LHCN-M2 (cell line): ENCODE measurements at places on chromosomes 6 and 20. TPM values are rescaled to one million over a fixed set of nuclear protein-coding genes. Genes with fewer than 3 reads are reported as not detected.

- no peak for DNase-seq
Measured at GRCh38 chr6:55774286-55775028, 100.9 kb downstream of the BMP5 start.

The SRMS gene
- not detected in 2 replicates for total RNA-seq

- DNase-seq: no peak
Measured at GRCh38 chr6:169746556-169746955, 4.8 kb downstream of the DYNLT2 start.

The RIMS1 gene
- total RNA-seq: 1.9 and 2.2 TPM in 2 replicates

The TP53TG5 gene
- total RNA-seq: not detected in 2 replicates

DNA sequence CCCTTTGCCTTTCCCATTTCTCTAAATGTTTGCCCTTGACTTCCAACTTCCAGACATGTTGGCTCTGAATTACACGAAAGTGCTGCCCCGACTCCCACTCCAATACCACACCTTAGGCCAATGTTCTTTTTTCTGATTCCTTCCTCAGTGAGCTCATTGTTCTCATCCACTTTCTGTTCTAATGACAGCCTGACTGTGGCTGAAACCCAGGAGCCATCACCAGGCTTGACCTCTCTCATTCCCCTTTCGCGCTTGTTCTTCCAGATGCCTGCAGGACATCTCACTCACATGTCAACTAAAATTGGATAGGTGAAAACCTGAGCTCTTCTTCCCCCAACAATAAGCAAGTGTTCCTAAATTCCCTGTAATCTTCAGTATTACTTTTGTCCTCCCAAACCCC lies 40.4 kb downstream of the PTPRK start:
- DNase-seq: no peak

DNA sequence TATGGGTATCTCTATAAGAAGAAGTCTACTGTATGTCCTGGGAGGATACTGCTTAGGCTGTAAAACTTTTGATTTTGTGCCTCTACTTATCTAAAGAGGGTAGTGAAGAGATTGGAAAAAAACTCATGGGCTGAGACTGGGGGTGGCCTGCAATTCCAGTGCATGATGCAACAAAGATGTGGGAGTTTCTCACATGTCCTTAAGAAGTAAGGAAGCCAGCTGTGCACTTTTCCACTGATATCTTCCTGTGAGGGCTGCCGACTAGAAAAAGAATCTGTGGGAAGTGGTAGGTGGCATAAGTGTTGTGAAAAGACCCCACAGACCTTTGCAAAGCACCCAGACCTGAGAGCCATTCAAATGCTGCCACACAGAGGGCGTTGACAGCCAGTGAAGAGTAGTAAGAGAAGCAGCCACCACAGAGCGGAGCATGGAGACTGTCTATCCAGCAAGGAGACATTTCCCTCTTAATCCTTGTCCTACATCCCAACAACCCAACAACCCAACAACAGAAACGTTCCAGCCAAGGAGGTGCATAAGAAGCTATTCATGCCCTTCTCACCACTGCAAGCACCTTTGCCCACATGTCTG lies 65.1 kb downstream of the PFDN4 start:
- no peak for DNase-seq

DNA sequence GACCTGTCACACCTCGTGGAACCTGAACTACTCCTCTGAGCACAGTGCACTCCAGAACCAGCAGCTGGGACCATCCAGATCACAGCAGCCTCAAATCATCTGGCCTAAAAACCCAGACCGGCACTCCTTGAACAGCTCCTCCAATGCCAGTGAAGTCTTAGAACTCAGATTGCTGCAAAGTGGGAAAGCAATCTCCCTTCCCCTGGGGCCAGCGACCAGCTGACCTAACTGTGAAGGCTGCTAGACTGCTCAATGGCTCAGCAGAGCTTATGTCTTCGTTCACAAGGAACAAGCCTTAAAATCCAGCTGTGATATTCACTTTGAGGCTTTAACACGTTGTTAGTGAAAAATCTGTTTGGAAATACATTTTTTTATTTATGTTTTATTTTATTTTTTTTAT lies 243.2 kb downstream of the ANKRD60 start:
- DNase-seq: peak; percentile 16

The SEC23B gene
- total RNA-seq: 48.7 and 56.7 TPM in 2 replicates

The IDH3B gene
- total RNA-seq: 129 and 130 TPM in 2 replicates

The C20orf204 gene
- total RNA-seq: 0.17 and 0.19 TPM in 2 replicates

DNA sequence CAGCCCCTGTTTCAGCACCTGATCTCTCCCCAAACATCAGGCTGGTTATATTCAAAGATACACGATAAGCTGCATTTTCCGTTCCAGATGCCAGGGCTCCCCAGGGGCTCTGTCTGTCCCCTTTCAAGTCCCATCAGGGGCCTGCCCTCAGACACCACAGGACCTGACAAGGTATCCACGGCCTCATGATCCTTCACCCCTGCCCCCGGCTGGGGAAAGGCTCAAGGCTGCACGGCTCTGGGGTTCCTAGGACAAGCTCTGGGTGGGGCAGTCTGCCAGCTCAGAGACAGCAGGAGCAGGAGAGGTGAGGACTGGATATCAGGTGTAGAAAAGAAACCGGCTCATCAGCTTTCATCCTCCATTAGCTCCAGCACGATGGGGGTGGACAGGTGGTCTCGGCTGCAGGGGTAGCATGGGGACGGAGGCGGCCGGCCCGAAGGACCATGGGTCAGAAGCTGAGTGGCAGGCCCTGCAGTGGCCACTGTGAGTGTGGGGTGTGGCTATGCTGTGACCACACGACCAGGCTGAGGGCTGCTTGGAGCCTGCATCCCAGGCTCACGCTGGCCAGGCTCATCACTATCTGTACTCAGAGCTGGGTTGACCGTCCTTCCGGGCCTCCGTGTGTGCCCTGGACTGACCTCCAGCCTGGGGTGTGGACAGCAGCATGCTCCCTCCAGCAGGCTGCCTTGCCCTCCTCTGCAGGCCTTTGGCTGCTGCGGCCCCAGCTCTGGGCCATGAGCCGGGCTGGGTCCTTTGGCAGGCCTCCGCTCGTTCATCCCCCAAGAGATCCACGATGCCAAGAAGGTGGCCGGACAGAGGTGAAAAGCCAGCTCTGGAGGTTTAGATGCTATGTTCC lies 386.2 kb downstream of the THBS2 start:
- DNase-seq: no peak

DNA sequence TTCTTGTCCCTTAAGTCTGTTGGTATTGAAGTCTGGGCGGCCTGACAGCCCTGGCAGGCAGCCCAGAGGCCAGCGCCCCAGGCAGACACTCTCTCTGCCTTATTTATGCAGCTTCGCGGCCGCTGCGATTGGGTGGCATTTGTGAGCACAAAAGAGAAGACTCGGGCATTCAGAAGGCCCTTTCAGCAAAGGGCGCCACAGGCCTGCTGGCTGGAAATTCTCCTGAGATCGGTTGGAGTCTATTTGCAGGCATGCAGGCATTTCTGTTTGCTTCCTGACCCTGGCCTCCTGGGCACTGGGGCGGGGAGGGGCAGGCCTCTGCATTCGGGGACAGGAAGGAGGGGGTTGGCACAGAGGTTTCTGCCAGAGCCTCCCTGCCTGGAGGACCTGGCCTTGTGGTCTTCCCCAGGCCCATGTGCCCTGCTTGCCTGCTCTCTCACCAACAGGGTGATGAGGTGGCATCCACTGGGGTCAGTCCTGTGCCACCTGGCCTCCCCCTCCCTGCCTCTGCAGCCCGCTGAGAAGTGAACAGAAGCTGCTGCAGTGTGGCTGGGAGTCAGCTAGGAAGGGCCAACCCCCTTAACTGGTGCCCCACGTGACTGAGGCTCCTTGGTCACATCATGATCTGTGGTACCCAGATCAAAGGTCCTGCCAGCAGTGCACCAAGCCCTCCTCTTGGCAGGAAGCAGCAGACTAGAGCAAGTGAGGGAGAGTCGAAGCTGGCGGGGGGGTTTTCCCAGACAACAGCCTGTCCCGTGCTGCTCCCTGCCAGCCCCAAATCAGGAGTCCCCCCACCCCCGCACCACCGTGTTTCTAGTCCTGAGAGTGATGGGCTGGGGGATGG lies 16.6 kb upstream of the CCDC167 start:
- no peak for DNase-seq

DNA sequence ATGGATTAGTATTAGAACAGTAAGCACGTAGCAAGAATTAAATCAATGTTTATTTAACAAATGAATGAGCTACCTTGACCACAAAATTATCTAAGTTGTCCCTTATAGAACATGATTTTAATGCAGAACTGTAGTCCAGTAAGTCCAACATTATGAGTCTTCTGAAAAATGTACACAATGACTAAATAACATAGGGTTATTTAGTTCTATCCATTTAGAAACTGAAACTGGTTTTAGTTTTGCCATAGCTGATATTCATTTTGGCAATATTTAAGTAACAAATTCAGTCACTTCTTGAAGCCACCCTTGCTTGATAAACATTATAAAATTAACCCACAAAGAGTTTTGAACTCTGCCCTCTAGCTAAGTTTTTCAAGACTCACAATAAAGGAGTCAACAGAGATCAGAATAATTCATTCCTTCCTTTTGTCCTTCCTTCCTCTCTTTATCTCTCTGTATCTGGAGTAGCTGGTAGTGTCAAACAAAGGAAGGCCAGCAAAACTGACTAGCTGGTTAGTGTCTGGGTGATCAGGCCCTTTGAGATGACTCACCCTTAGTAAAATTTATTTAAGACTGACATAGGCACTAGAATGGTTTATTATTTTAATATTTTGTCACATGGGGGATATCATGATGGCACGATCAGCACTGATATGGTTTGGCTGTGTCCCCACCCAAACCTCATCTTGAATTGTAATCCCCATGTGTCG lies 115.1 kb downstream of the BTBD9 start:
- DNase-seq: peak; percentile 19

The RAET1G gene
- total RNA-seq: 1.2 and 1.3 TPM in 2 replicates

- no peak for DNase-seq
Measured at GRCh38 chr6:87794922-87795885, 93.2 kb upstream of the AKIRIN2 start.

- DNase-seq: no peak
Measured at GRCh38 chr6:106522562-106523250, 106.6 kb downstream of the RTN4IP1 start.

GRCh38 chr6:134123666-134124208 lies 71.3 kb upstream of the SLC2A12 start:
- DNase-seq: peak; percentile 85

DNA sequence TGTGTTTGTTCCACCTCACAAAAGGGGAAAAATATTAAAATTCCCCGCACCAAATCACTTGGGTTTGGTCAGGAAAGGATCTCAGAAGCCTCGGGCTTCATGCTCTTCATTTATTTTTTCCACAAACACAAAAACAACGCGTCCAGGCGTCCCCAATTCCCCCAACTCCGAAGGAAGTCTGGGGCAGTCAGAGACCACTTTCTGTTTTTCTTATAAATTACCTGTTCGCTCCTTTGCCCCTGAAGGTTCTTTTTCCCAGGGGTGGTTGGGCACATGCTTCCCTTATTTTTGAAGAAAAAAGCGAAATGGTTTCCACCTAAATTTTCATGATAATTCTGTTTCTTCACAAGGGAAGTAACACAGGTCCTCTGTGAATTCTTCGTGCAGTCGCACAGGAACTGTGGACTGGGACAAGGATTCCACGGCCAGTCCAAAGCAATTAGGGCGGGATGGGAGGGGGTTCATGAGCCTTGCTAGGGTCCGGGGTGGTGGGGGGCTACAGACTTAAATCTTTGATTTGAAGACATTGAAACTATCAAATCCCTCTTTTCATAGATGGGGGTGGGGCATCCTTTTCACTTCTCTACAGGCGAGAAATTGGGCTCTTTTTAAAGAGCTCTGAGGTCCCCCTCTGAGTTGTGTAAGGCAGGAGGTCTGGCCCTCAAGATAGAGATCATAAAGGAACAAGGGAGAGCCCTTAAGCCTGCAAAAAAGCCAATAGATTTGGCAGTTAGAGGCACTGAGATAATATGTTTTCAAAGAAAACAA lies 30.5 kb upstream of the HFE start:
- peak; percentile 39 for DNase-seq

- no peak for DNase-seq
Measured at GRCh38 chr6:30640481-30640880, 6.5 kb upstream of the C6orf136 start.

- no peak for DNase-seq
Measured at GRCh38 chr6:43980004-43980795, 147.1 kb downstream of the MRPL14 start.

GRCh38 chr6:45467853-45468252 lies 90.1 kb upstream of the SUPT3H start:
- no peak for DNase-seq

- no peak for DNase-seq
Measured at GRCh38 chr20:7935027-7935551, 5.2 kb downstream of the HAO1 start.
